ENCODE measurements at places on chromosomes 6 and 20. TPM values are rescaled to one million over a fixed set of nuclear protein-coding genes. Genes with fewer than 3 reads are reported as not detected.

Gene TREML1
- not detected for total RNA-seq

Gene TOX2
- total RNA-seq = 5.6 TPM

Gene PPP1R3G
- 0.05 TPM for total RNA-seq

Gene TINAG
- total RNA-seq = not detected

Gene PROKR2
- total RNA-seq = not detected

Gene GTSF1L
- total RNA-seq = not detected

Data from natural killer cell treated with Interleukin-12 subunit alpha and Interleukin-12 subunit beta and Interleukin-15 and Interleukin-18, amount 100 ng/mL, for 72 hours (primary cell).